Astrocyte (in vitro differentiated cells and primary cell): ENCODE measurements at places on chromosomes 11 and 22. TPM values are rescaled to one million over a fixed set of nuclear protein-coding genes. Genes with fewer than 3 reads are reported as not detected.

- DNase-seq: no peak
Measured at GRCh38 chr22:43891360-43892182, at the start of gene PNPLA5. PNPLA5 (minus strand) TSS chr22:43892013; CDS start chr22:43891880, 133 bp downstream.

- DNase-seq: no peak
Measured at GRCh38 chr22:43293259-43293654, 49.9 kb downstream of the SCUBE1 start.

DNA sequence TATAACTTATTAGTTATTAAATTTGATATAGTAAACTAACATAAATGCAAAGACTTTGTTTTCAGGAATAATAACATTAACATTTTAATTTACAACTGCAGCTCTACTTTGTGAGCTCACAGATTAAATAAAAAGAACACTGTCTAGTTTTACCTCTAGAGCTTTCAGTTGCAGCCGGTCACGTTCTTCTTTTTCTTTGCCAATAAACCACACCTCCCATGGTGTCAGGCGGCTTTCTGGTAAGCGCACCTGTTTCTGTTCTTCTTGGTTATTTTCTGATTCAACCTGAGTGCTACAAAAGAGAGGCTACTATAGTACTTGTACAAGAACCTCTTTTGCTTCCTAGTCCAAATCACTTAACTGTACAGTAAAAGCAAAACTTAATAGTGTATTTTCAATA lies 5.8 kb downstream of the CCDC34 start:
- no peak for DNase-seq

DNA sequence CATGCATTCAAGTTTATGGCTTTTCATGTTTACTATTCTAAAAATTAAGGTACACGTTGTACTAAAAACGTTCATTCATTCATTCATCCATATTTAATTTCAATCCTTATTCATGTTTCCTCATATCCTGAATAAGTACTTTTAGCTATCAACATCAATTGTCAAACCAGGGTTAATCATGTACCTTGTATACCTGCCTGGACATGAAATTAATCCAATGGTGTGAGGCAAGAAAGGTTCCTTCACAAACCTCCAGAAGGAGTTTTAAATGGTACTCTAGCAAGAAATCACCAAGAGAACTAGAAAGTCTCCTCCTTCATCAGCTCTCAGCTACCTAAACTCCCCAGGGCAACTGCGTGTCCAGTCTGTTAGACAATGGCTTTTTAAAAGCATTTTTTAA lies 33.4 kb downstream of the TMEM123 start:
- DNase-seq: no peak

- DNase-seq: no peak
Measured at GRCh38 chr11:75802021-75802912, 12.7 kb upstream of the UVRAG start.

GRCh38 chr11:36073411-36074203 lies 129.7 kb downstream of the LDLRAD3 start:
- peak; percentile 42 for DNase-seq

GRCh38 chr11:106999196-106999595 lies 19.1 kb downstream of the GUCY1A2 start:
- DNase-seq: peak; percentile 13

DNA sequence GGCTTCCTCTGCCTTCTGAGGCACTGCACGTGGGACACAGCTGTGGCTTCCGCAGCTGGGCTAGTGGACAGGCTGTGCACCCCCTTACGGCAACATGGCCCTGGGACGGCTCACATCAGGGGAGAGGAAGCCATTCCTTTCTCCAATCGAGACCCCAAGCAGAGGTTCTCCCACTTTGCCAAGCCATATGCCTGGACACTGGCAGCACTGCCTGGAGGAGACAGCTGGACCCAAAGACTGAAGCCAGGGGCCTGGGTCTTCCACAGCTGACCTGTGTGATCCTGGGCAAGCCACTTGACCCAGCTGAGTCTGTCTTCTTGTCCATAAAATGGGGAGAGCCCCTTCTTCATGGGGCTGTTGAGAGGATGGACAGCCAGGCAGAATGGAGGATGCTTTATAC lies 65.4 kb downstream of the SHISAL1 start:
- DNase-seq: no peak

GRCh38 chr22:45942787-45943493 lies 34.0 kb downstream of the WNT7B start:
- DNase-seq: no peak

- DNase-seq: no peak
Measured at GRCh38 chr11:72573072-72573854, 101.0 kb downstream of the PDE2A start.

- DNase-seq: no peak
Measured at GRCh38 chr11:7640816-7641215, 32.5 kb downstream of the CYB5R2 start.

DNA sequence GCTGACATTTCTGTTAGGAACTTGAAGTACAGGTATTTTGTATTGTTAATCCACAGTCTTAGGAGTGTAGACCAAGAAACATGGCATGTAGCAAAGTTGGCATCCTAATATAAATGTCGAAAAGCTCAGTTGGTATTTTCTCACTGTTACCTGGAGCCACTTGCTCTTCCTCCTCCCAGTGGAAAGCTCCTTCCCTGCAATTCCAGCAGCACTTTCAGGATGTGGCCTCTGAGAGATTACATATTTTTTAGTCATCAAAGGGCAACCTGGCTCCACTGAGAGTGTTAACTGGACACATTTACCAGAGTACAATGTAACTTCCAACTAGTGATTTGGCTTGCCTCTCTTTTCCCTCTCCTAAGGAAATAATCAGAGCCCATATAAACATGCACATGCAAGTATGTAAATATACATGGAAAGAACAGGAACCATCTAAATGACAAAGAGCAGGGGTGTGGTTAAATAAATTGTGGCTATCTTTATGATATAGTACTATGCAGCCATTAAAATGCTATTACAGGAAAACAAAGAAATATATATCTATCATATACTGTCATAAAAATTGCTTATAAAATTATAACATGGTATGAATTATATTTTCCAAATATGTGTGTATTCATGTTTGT lies 14.3 kb upstream of the EED start:
- DNase-seq: no peak

DNA sequence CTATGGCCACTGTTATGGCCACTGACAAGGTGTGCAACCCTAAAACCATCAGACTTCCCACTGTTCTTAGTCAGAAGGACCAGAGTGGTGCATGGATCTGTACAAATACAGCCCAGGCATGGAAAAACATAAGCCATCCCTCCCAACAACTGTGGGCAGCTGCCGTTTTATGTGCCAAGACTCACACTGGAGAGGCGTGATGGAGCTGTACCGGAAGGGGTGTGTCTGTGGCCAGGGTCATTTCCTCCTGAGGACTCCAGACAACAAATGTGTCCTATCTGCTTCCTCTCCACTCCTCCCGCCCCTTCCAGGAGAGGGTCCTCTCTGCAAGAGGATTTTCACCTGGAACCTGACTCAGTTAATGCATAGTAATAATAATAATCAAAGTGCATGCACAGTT lies 29.5 kb downstream of the KCNJ1 start:
- DNase-seq: no peak

- peak; percentile 30 for DNase-seq
Measured at GRCh38 chr11:63532117-63532516, 4.5 kb upstream of the PLAAT4 start.

DNA sequence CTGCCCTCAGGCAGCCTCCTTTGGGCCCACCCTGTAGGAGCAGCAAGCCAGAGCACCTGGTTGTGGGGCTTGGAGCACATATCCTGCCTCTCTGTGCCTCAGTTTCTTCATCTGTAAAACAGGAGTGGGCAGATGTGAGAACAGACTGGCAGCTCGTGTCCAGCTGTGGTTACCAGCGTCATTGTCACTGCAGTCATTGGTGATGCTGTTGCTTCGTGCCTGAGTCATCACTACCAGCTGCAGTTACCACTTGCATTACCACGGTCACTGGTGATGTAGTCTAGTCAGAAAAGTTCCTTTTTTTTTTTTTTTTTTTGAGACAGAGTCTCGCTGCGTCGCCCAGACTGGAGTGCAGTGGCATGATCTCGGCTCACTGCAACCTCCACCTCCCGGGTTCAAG lies 20.4 kb downstream of the RSPH14 start:
- no peak for DNase-seq

GRCh38 chr11:66467756-66468155 lies 1.1 kb downstream of the PELI3 start:
- no peak for DNase-seq

DNA sequence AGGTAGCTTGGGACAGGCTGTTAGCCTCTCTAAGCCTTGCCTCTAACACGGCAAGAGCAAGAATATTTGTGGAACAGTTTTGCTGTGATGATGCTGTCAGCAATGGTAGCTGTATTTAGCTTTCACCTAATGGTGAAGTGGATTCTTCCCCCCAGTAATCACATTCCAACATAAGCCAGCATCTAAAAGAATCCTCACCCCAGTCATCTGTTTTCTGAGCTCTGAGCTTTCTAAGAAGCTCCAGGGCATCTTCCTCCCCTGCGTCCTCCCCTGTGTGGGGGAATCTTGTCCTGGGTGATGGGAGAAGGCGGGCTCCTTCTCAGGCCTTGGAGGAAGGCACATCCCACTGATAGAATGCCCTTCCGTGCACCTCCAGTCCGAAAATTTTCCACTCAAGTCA lies 367.6 kb downstream of the BRD1 start:
- DNase-seq: no peak

ZC3H12C gene
- total RNA-seq: 10.4 and 12.0 TPM in 2 replicates

OR52I2 gene
- total RNA-seq: not detected in 2 replicates

MUC2 gene
- not detected in 2 replicates for total RNA-seq

C11orf91 gene
- not detected in 2 replicates for total RNA-seq

BTBD18 gene
- not detected in 2 replicates for total RNA-seq

VWA5A gene
- 8.6 and 8.7 TPM in 2 replicates for total RNA-seq

SMIM35 gene
- total RNA-seq: not detected in 2 replicates

GGT5 gene
- 0.64 and 0.89 TPM in 2 replicates for total RNA-seq

ACCSL gene
- total RNA-seq: not detected in 2 replicates

API5 gene
- 101 and 118 TPM in 2 replicates for total RNA-seq

KCNA4 gene
- total RNA-seq: not detected in 2 replicates

SLC6A5 gene
- total RNA-seq: not detected in 2 replicates

OR6M1 gene
- not detected in 2 replicates for total RNA-seq

SIDT2 gene
- 54.8 and 55.8 TPM in 2 replicates for total RNA-seq
